ENCODE measurements at places on chromosomes 3 and 15. TPM values are rescaled to one million over a fixed set of nuclear protein-coding genes. Genes with fewer than 3 reads are reported as not detected.

- no peak for DNase-seq
Observed at GRCh38 chr15:72968531-72968922, 83.7 kb upstream of the NEO1 start.

GRCh38 chr3:102687851-102688555 is 253.2 kb downstream of the ZPLD1 start:
- DNase-seq: no peak

- DNase-seq: no peak
Observed at GRCh38 chr3:7733933-7734332, 767.7 kb upstream of the LMCD1 start.

- no peak for DNase-seq
Observed at GRCh38 chr15:63065262-63066221, 23.0 kb downstream of the TPM1 start.

GRCh38 chr15:29390051-29390450 is 120.4 kb upstream of the NSMCE3 start:
- no peak for DNase-seq

CATSPER2 gene
- total RNA-seq: 1.6 TPM

C3orf49 gene
- total RNA-seq: not detected

DNA sequence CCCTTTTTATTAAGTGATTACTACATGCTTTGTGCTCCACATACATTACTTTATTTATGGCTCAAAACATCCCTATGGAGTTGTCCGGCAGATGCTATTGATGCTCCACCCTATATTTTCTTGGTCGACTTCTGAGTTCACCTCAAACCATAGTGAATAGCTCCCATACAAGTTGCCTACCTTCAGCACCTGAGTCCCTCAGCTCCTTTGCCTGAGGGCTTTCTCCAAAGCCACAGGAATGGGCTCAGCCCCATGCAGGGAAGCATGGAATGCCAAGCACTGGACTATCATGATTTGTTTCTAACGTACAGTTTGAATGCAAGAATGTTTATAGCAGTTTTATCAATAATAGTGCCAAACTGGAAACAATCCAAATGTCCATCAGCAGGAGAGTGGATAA is 124.8 kb upstream of the TNIK start:
- DNase-seq: no peak

GLDN gene
- 0.77 TPM for total RNA-seq

DNA sequence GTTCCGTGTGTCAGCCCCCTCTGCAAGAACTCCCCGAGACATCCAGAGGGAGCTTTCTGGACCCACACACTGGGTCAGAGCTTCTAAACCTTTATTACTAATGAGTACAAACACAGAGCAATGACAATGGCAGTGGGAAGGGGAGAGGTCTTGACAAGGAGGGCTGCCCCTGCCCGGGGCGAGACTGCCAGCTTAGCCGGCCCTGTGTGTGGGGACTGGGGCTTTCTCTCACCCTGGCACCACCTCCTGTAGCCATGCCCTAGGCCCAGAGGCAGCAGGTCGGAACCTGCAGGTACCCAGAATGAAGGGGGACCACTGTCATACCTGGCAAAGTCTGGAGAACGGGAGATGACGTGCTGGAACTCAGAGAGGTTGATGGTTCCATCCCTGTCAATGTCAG is 3.1 kb downstream of the CIB1 start:
- no peak for DNase-seq

DNA sequence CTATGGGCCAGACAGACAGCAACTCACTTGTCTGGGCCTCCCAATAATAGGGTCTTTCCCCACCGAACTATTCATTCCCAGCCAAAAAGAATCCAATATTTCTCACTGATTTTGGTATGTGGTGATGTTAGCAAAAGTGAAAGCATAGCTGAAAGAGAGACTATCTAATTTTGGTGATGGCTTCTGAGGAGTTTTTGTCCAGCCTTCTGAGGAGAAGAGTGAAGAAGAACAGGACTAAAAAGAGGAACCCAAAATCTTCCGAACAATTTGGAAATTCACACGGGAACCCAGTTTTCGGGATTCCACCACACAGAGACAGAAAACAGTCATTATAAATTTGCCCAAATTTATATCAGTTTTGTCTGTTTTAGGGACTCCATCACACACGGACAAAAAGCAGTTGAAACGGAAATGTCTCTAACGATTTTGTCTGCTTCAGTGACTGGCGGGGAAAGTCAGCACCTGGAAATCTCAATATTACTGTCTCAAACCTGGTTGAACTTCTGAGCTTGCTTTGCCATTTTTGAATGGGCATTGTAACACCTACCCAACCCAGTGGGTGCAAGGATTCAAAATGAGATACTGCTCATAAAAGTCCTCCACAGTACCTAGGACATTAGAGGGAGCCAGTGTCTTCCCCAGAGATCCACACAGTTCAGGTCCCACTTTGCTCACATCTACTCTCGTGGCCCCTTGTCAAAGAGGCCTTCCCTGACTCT is 9.1 kb downstream of the CD80 start:
- no peak for DNase-seq

GOLGA8J gene
- not detected for total RNA-seq

GABRR3 gene
- not detected for total RNA-seq

CPNE9 gene
- total RNA-seq: 3.8 TPM

- DNase-seq: no peak
Observed at GRCh38 chr15:74954515-74954914, 2.1 kb downstream of the RPP25 start.

GRCh38 chr3:20417388-20418108 is 231.5 kb upstream of the SGO1 start:
- no peak for DNase-seq

FAH gene
- 21.7 TPM for total RNA-seq

- peak; percentile 81 for DNase-seq
Observed at GRCh38 chr15:101014921-101015841, 96.0 kb downstream of the LRRK1 start.

DNA sequence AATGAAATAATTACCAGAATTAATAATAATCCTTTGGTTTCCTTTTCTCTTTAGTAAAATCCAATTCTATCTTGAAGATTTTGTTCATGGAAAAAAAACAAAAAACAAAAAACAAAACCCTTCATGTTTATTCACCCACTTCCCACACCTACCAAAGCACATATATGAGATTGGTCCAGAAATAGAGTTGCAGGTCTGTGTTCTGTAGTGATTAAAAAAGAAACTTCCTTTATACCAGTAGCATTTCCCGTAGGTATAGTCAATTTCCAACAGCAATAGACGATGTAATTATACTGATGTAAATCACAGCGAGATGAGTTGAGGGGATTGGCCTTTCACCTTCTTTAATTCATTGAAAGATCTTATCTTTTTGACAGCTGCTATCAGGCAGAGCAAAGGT is 194.6 kb downstream of the SOX2 start:
- no peak for DNase-seq

DNA sequence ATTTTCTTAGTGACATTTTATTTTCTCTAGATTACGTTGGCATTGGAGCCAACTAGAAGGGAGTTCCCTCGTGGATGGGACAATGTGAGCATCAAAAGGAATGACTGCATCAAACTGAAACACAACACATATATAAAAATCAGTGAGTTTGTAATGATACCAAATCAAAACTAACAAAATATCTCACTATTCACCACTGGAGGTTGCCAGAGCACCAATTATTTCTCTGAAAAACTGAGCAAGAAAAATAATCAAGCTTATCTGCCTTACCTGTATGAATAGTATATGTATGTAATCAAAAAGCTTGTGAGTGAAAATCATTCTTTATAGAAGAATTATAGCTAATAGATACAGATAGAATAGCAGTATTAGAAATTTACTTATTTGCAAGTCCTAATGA is 46.8 kb upstream of the OTOL1 start:
- DNase-seq: no peak

CRYBG3 gene
- 5.9 TPM for total RNA-seq

EFCC1 gene
- 0.09 TPM for total RNA-seq

ERC2 gene
- total RNA-seq: 15.4 TPM

ADAMTS7 gene
- 25.0 TPM for total RNA-seq

ONECUT1 gene
- total RNA-seq: 14.1 TPM

GRCh38 chr15:52677593-52678467 is 1.4 kb downstream of the ATOSA start:
- DNase-seq: peak; percentile 46

DNA sequence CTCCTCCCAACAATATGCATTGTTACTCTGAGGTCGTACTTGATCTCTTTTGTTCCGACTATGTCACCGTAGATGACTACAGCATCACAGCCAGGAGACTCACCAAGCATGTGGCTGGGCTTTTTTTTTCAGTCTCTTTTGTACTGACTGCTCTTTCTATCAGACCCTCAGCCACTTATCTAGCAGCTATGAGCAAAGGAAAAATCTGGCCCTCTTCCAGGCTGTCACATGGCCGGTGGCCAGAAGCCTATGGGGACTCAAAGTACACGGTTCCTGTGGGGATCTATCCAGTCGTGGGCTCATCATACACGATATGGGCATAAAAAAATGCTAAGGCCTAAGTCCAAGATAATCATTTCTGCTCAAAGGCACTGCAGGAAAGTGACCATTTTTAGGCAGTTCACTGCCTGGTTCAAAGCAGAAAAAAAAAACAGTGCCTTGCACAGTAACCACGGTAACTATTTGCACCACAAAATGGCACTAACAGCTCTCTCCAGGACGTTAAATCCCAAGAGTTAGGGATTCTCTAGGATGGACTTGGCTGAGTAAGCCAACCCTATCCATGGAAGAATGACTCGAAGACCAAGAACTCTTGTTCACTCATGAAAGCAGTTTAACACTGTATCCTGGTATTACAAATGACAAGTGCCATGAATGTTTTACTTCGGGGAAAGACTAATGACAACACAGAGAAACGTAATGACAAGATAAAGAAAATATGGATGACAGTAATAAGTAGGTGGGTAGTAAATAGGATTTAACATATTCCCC is 50.3 kb downstream of the SHQ1 start:
- no peak for DNase-seq

GRCh38 chr3:67614195-67614594 is 40.2 kb downstream of the SUCLG2 start:
- peak; percentile 34 for DNase-seq

SHF gene
- total RNA-seq: 22.3 TPM

GRCh38 chr15:84863565-84864443 is 20.7 kb upstream of the SLC28A1 start:
- DNase-seq: no peak

DNA sequence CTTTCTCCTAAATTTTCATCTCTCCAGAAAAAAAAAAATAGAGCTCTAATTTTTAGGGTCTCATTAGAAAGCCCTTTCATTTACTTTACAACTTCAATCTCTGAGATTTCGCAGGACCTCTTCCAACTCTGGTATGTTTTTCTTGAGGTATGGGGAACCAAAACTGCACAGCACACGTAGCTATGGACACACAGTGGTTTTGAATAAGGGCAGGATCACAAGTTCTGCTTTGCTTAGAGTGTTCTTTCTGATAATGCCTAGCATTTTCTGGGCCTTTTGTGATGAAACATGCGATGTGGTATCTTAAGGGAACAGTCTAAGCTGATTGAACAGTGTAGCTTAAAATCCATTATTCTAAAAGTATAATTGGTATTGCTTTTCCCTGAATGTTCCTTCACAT is 25.3 kb downstream of the ZNF592 start:
- no peak for DNase-seq

RNF168 gene
- 65.5 TPM for total RNA-seq

DNA sequence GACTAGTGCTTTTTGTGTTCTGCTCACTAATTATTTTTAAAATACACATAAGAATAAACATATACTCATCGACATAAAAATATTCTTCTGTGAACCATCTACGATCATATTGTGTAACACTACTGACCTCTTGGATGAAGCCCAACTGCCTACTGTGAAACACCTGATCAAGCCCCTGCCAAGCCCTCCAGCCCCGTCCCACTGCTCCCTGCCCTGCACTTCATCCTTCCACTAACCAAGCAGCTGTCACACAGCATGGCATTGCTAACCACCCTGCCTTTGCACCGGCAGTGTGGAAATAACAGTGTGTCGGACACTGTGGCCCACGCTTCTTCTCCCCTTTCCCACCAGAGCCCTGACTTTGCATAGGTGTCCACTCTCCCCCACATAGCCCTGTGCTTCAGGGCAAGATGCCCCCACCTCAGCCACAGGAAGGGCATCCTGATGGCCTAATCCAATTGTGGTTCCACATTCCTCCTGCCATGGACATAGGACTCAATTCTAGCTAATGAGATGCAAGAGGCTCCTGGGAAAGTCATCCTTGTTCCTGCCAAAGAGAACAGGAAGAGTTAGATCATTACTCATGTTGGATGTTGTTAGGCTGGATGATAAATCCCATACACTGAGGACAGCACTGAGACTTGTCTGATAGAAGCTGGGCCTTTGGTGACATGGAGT is 35.0 kb upstream of the ARID3B start:
- DNase-seq: no peak

FOXL2 gene
- 0.22 TPM for total RNA-seq

ITGA11 gene
- not detected for total RNA-seq

DNA sequence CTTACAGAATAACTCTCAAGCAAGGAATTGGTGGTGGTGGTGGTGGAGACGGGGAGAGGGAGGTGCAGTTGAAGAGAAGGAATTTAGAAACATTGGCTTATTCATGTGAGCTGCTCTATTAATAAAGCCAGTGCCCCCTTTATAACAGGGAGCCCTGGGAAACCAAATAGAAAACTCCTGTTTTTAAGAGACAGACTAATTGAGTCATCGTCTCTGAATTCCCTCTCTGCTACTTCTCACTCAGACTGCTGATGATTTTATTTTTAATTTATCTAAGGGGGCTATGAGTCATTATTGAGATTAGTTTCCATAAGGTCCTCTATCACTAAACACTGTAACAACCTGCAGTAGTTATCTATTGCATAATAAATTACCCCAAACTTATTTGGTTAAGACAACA is 145.9 kb upstream of the GALNT15 start:
- DNase-seq: no peak

DNA sequence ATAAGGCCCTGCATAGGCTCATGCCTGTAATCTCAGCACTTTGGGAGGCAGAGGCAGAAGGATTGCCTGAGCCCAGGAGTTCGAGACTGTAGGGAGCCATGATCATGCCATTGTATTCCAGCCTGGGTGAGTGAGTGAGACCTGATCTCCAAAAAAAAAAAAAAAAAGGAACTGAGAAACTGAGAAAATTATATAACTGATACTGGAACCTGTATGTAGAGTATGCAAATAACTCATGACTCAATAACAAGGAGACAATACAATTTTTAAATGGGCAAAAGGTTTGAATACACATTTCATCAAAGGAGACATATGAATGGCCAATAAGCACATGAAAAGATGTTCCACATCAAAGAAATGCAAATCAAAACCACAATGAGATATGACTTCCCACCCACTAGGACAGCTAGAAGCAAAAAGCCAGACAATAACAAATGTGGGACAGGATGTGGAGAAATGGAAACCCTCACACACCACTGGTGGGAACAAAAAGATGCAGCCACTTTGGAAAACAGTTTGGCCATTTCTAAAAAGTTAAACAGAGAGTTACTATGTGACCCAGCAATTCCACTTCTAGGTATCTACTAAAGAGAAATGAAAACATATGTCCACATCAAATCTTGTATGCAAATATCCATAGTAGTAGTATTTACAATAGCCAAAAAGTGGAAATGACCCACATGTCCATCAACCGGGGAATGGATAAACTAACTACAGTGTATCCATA is 70.7 kb downstream of the IQSEC1 start:
- DNase-seq: no peak

GLCE gene
- 11.9 TPM for total RNA-seq

Measured in H9 (cell line).